ENCODE measurements at places on chromosomes 1 and 21. TPM values are rescaled to one million over a fixed set of nuclear protein-coding genes. Genes with fewer than 3 reads are reported as not detected.

- H3K27ac ChIP-seq = peak overlapping the region; percentile 65
- no peaks in the 10 kb centered on the region for H3K36me3 ChIP-seq
- peak; percentile 36 for DNase-seq
- peak overlapping the region; percentile 67 for H3K4me3 ChIP-seq
These were observed 780 bp downstream of the HIVEP3 start for GRCh38 chr1:41917835-41918449.

DNA sequence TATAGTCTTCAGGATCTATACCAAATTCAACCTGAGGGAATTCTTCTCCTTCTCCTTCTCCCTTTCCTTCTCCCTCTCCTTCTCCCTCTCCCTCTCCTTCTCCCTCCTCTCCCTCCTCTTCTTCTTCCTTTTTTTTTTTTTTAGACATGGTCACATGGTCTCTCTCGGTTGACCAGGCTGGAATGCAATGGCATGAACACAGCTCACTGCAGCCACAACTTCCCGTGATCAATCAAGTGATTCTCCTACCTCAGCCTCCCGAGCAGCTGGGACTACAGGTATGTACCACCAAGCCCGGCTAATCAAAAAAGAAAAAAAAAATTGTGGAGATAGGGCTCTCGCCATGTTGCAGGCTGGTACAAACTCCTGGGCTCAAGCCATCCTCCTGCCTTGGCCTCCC is 51.5 kb downstream of the DNAI4 start:
- no peak overlapping the region for H3K27ac ChIP-seq
- no peaks in the 10 kb centered on the region for H3K36me3 ChIP-seq
- DNase-seq = no peak
- no peaks in the 10 kb centered on the region for H3K27me3 ChIP-seq
- H3K4me1 ChIP-seq = no peaks in the 10 kb centered on the region

- H3K4me3 ChIP-seq = no peak overlapping the region
- H3K27me3 ChIP-seq = no peaks in the 10 kb centered on the region
- peaks cover 12% of the 10 kb centered on the region for H3K36me3 ChIP-seq
- no peak overlapping the region for H3K27ac ChIP-seq
- H3K4me1 ChIP-seq = no peaks in the 10 kb centered on the region
- no peak for DNase-seq
These were observed 55.9 kb downstream of the GON4L start for GRCh38 chr1:155801149-155801548.

- no peaks in the 10 kb centered on the region for H3K4me1 ChIP-seq
- no peak overlapping the region for H3K27ac ChIP-seq
- H3K4me3 ChIP-seq = no peak overlapping the region
- DNase-seq = no peak
These were observed 15.5 kb upstream of the FAM131C start for GRCh38 chr1:16088996-16089395.

GRCh38 chr1:115112496-115113375 is 23.4 kb upstream of the TSPAN2 start:
- H3K4me3 ChIP-seq = no peak overlapping the region
- H3K27ac ChIP-seq = no peak overlapping the region
- no peaks in the 10 kb centered on the region for H3K4me1 ChIP-seq
- no peaks in the 10 kb centered on the region for H3K36me3 ChIP-seq
- peak; percentile 49 for DNase-seq

The LYPD8 gene
- total RNA-seq = not detected

The PGD gene
- 42.0 TPM for total RNA-seq

DNA sequence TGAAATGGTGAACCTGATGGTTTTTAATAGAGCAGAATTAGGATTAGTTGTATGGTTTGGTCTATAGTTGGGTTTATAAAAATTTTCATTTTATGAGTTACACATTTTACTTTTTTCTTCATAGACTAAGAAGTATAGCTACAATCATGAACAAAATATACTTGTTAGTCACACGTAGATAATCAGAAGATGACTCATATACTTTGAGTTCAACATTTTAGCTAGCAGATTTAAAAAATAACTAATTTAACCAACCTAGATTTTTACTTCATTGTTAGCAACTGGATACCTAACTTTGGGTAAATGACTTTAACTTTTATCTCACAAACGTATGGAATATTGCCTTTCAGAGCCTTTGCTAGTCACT is 27.9 kb downstream of the MORC3 start:
- no peak overlapping the region for H3K27ac ChIP-seq
- H3K4me3 ChIP-seq = no peak overlapping the region
- no peaks in the 10 kb centered on the region for H3K27me3 ChIP-seq
- peaks cover 86% of the 10 kb centered on the region for H3K36me3 ChIP-seq
- no peaks in the 10 kb centered on the region for H3K4me1 ChIP-seq
- DNase-seq = no peak

The NBPF9 gene
- 56.7 TPM for total RNA-seq

DNA sequence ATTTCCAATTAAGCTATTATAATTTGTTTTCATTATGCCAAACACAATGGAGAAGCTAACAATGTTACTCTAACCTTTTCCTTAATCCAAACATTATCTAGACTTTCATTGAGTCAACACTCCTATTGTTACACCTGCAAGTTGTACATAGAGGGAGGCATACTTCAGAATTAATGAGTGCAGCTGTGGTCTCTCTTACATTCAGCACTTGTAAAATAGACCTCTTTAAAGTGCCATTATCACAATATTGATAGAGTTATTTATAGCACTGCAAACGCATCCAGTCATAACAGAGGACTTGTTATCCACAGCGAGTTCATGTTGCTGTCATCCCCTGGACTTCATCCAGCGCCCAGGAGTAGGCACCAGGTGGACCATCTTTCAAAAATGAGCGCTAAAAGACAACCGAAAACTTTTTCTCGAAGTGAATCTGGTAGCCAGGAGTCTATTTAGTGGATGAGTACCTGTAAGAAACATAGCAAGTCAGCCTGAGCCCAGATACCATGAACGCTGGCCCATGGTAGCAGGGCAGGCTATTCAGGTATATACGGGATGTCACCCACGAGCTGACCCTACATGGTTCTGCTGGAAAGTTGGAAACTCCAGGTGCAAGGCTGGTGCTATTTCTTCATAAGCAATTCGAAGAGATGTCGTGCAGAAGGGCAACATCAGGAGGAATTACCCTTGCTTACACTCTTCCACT is 70.6 kb upstream of the NFIA start:
- H3K27me3 ChIP-seq = no peaks in the 10 kb centered on the region
- no peak for DNase-seq
- no peak overlapping the region for H3K27ac ChIP-seq
- no peak overlapping the region for H3K4me3 ChIP-seq
- no peaks in the 10 kb centered on the region for H3K36me3 ChIP-seq

- H3K4me3 ChIP-seq = no peak overlapping the region
- H3K27ac ChIP-seq = no peak overlapping the region
- no peaks in the 10 kb centered on the region for H3K4me1 ChIP-seq
- no peak for DNase-seq
- no peaks in the 10 kb centered on the region for H3K36me3 ChIP-seq
- peaks cover 5% of the 10 kb centered on the region for H3K27me3 ChIP-seq
These were observed 14.9 kb downstream of the SH2D1B start for GRCh38 chr1:162397039-162397448.

- no peaks in the 10 kb centered on the region for H3K4me1 ChIP-seq
- H3K27me3 ChIP-seq = no peaks in the 10 kb centered on the region
- no peaks in the 10 kb centered on the region for H3K36me3 ChIP-seq
- no peak for DNase-seq
- H3K27ac ChIP-seq = no peak overlapping the region
These were observed 117.5 kb downstream of the BACH1 start for GRCh38 chr21:29416268-29416667.

DNA sequence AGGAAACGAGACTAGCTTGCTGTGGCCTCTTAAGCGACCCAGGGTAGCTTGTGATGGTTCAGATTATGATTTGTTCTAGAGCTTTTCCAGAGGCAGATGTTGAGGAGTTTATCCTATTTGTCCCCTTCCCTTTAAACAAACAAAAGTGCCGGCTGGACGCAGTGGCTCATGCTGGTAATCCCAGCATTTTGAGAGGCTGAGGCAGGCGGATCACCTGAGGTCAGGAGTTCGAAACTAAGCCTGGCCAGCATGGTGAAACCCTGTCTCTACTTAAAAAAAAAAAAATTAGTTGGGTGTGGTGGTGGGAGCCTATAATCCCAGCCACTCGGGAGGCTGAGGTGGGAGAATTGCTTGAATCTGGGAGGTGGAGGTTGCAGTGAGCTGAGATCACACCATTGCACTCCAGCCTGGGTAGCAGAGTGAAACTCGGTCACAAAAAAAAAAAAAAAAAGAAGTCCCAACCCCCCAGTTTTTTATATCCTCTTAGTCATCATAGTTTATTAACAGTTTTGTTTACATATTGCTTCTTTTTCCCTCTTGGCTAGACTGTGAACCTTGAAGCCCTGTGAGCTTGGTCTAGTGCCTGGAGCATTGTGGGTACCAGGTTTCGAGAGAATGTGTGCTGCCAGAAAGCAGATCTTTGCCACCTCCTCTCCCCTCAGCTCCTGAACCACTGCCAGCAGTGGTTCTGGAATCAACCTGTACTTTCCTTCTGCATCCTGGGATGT is 29.8 kb downstream of the MAPKAPK2 start:
- no peak overlapping the region for H3K27ac ChIP-seq
- no peaks in the 10 kb centered on the region for H3K27me3 ChIP-seq
- DNase-seq = no peak

- DNase-seq = no peak
- no peaks in the 10 kb centered on the region for H3K4me1 ChIP-seq
- no peaks in the 10 kb centered on the region for H3K27me3 ChIP-seq
- no peak overlapping the region for H3K27ac ChIP-seq
These were observed 26.3 kb upstream of the PIGC start for GRCh38 chr1:172470149-172470548.

The DPM3 gene
- total RNA-seq = 32.6 TPM

GRCh38 chr1:187374082-187374481 is 545.3 kb downstream of the PLA2G4A start:
- no peak for DNase-seq
- no peaks in the 10 kb centered on the region for H3K4me1 ChIP-seq
- H3K27ac ChIP-seq = no peak overlapping the region
- no peak overlapping the region for H3K4me3 ChIP-seq

GRCh38 chr1:31671561-31672201 is 27.0 kb upstream of the PEF1 start:
- peaks cover 2% of the 10 kb centered on the region for H3K4me1 ChIP-seq
- peaks cover 4% of the 10 kb centered on the region for H3K27me3 ChIP-seq
- H3K27ac ChIP-seq = no peak overlapping the region
- no peak for DNase-seq
- H3K36me3 ChIP-seq = no peaks in the 10 kb centered on the region
- no peak overlapping the region for H3K4me3 ChIP-seq

The LAMC1 gene
- 0.02 TPM for total RNA-seq

- no peaks in the 10 kb centered on the region for H3K4me1 ChIP-seq
- peaks cover 3% of the 10 kb centered on the region for H3K36me3 ChIP-seq
- no peak overlapping the region for H3K27ac ChIP-seq
- H3K4me3 ChIP-seq = no peak overlapping the region
- no peaks in the 10 kb centered on the region for H3K27me3 ChIP-seq
These were observed 22.6 kb downstream of the CASP9 start for GRCh38 chr1:15501208-15502032.

- DNase-seq = no peak
- no peak overlapping the region for H3K27ac ChIP-seq
- H3K36me3 ChIP-seq = no peaks in the 10 kb centered on the region
- no peaks in the 10 kb centered on the region for H3K27me3 ChIP-seq
- H3K4me1 ChIP-seq = no peaks in the 10 kb centered on the region
- no peak overlapping the region for H3K4me3 ChIP-seq
These were observed 79.0 kb downstream of the PTPN14 start for GRCh38 chr1:214472364-214472763.

DNA sequence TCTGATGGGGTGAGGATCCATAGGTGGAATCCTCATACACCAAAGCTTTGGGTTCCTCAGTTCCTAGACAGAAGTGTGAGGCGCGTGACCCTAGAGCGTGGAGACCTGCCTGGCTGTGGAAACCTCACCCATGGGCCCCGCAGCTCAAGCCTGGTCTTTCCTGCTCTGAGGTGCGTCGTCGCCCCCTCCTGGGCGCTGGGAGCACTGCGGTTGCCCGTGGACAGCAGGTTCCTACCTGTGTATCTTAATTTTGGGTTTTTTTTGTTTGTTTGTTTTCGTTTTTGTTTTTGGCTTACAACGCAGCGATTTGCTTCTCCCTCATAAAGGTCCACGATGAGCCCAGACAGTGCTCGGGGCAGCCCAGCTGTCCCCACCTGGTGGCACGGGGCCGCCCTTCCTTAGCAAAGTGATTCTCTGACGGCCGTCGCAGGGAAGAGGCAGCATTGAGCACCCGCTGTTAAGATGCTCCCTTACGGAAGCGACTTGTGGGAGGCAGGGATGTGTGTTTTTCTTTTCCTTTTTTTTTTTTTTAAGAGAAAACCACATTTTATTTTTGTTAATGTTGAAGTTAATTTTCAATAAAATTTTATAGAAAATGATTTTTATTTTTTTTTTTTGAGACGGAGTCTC is 36.5 kb upstream of the TRAPPC10 start:
- no peak overlapping the region for H3K27ac ChIP-seq
- peak; percentile 84 for DNase-seq
- no peaks in the 10 kb centered on the region for H3K27me3 ChIP-seq
- no peak overlapping the region for H3K4me3 ChIP-seq
- peaks cover 4% of the 10 kb centered on the region for H3K36me3 ChIP-seq

- no peak overlapping the region for H3K27ac ChIP-seq
- H3K4me1 ChIP-seq = no peaks in the 10 kb centered on the region
- no peak overlapping the region for H3K4me3 ChIP-seq
- no peaks in the 10 kb centered on the region for H3K27me3 ChIP-seq
These were observed 37.6 kb downstream of the DIPK1A start for GRCh38 chr1:92923664-92924063.

DNA sequence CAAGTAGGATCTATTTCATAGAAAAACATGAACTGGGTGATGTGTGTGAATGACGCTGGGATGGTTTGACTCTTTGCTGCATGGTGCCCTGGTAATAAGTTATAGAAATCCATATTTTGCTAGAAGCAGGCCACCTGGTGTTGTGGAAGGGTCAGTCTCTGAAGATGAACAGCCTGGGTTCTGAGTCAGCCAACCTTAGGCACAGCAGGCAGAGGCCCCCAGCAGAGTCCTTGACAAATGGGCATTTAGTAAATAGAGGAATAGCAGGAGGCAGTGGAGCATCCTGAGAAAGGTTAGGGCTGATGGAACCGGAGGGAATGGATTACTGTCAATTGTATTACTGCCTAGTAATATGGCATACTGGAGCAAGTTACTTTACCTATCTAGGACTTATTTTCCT is 20.9 kb downstream of the FGGY start:
- no peaks in the 10 kb centered on the region for H3K27me3 ChIP-seq
- H3K36me3 ChIP-seq = no peaks in the 10 kb centered on the region
- no peaks in the 10 kb centered on the region for H3K4me1 ChIP-seq
- DNase-seq = no peak
- H3K4me3 ChIP-seq = no peak overlapping the region
- H3K27ac ChIP-seq = no peak overlapping the region

GRCh38 chr1:206036663-206037455 is 13.2 kb upstream of the CTSE start:
- no peak overlapping the region for H3K4me3 ChIP-seq
- H3K27ac ChIP-seq = no peak overlapping the region
- no peaks in the 10 kb centered on the region for H3K36me3 ChIP-seq
- H3K27me3 ChIP-seq = peaks cover 2% of the 10 kb centered on the region
- no peaks in the 10 kb centered on the region for H3K4me1 ChIP-seq
- DNase-seq = no peak

The PPT1 gene
- total RNA-seq = 51.8 TPM

- DNase-seq = no peak
- H3K4me3 ChIP-seq = no peak overlapping the region
- H3K27me3 ChIP-seq = peaks cover 5% of the 10 kb centered on the region
- no peaks in the 10 kb centered on the region for H3K4me1 ChIP-seq
These were observed 501 bp upstream of the DNAJC6 start for GRCh38 chr1:65308781-65309303.

Measured in naive thymus-derived CD4-positive, alpha-beta T cell (primary cell).